ENCODE measurements at places on chromosomes 6 and 20.

- no peak for DNase-seq
These were observed 38.5 kb upstream of the AHI1 start for GRCh38 chr6:135535989-135536414.

- DNase-seq, result no peak
These were observed 8.6 kb downstream of the IP6K3 start for GRCh38 chr6:33738153-33738552.

GRCh38 chr6:142058551-142059290 is 74.0 kb upstream of the GJE1 start:
- DNase-seq, result no peak

- DNase-seq, result no peak
These were observed 545.5 kb downstream of the EPM2A start for GRCh38 chr6:145189836-145190235.

- no peak for DNase-seq
These were observed 531.3 kb upstream of the MAN1A1 start for GRCh38 chr6:119880840-119881239.

All from activated CD4-positive, CD25-positive, alpha-beta regulatory T cell (primary cell).